CD4-positive, alpha-beta T cell treated with Interleukin-21 for 1 hour (primary cell): ENCODE measurements at places on chromosomes 7 and 10.

- no peak for DNase-seq
Observed at GRCh38 chr10:104297697-104298660, 29.0 kb downstream of the GSTO2 start.

DNA sequence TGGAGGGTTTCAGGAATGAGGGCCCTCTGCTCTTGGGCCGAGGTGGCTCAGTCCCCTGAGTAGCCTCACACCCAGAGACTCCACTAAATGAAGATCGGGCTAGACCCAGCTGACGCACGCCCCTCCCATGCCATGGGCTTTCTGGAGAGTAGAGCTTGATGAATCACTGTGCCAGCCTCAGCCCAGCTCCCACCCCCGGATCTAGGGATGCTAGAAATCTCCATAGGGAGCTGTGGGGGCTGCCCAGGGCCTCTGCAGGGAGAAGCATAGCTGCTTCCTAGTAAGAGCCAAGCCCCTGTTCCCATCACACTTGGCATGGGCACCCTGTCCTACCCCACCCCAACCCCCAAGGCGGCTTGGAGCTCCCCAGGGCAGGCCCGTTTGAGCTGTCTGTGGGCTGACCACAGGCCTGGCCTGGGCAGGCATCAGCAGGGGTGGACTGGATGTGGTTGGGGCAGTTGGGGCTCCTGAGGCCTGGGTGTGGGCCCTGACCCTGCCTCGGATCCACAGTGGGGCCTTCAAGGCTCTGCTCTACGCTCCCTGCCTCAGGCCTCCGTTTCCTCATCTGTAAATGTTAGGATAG is 121.2 kb downstream of the ZMIZ1 start:
- no peak for DNase-seq

GRCh38 chr10:94186722-94187121 is 176.0 kb downstream of the NOC3L start:
- no peak for DNase-seq

DNA sequence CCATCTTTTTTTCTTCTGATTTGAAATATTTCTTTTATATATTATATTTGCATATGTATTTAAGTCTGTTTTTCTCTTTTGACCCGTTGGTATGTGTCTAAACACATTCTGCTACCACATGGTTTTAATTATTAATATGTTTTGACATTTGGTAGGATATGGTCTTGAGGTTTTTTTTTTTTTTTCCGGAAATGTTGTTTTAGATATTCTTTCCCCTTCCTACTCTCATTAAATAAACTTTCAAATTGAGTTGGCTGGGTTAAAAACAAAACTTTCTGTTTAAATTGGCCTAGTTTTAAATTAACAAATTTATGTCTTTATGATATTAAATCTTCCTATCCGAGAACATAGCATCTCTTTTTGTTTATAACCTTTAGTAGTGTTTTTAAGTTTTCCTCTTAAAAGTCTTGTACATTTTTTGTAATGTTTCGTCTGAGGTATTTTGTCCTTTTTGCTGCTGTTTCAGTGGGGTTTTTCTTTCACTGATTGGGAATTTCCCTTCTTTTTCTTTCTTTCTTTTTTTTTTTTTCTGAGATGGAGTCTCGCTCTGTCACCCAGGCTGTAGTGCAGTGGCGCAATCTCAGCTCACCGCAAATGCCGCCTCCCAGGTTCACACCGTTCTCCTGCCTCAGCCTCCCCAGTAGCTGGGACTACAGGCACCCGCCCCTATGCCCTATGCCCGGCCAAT is 25.4 kb downstream of the STAM start:
- peak; percentile 72 for DNase-seq

GRCh38 chr7:77223261-77223660 is 23.6 kb upstream of the FGL2 start:
- DNase-seq, result no peak

DNA sequence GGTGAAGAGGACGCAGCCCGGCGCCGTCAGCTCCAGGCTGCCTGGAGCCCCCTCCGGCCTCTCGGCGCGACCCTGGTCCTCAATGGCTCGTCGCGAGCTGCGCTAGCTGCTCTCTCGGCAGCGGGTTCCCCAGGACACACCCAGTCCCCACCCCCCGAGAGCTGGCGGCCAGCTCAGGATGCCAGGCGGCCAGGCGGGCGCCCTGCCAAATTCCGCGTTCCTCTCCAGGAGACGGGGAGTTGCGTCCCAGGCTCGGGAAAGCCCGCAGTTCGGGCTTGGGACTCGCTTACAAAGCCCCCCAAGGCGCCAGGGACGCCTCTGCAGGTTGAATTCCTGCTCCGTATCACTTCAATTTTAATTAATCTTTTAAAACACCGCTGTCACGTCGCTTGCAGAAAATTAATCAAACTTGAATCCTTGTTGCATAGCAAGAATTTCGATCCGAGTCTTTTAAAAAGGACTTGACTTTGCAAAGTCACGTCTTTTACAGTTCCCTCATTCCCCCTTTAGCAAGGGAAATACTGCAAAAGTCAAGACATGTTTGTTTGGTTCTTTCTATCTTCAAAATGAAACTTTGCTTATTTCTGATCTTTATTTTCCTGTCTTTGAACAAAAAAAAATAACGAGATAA is 28.2 kb downstream of the SKIDA1 start:
- DNase-seq, result peak; percentile 16

DNA sequence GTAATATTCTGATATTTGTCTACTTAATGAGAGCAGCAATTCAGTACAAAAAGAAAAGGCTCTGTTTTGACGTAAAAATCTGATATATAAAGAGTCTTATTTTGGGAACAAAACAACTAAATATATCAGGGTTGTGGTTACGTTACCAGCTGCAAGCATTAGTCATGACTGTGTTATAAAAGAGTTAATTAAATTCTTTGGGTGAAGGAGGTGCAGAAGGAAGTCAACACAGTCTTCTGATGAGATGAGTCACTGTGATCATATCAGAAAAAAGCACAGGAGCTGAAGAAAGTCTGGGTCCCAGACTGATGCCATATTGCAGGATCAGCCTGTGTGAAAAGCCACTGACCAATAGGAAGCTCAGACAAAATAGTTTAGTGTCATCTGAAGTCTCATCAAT is 234.3 kb upstream of the TEX47 start:
- no peak for DNase-seq

DNA sequence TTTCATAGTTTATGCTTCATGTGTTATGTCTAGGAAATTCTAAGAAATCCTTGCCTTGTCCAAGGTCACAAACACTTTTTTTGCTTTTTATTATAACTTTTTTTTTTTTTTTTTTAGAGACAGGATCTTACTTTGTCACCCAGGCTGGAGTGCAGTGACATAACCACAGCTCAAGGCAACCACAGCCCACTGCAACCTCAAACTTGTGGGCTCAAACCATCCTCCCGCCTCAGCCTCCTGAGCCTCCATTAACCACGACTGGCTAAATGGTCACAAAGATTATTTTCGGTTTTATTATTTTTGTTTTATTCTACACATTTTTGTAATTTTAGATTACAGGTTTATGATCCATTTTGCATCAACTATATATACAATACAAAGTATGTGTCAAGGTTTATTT is 7.1 kb upstream of the FAM204A start:
- peak; percentile 16 for DNase-seq

GRCh38 chr7:117237646-117238045 is 85.2 kb downstream of the WNT2 start:
- no peak for DNase-seq

DNA sequence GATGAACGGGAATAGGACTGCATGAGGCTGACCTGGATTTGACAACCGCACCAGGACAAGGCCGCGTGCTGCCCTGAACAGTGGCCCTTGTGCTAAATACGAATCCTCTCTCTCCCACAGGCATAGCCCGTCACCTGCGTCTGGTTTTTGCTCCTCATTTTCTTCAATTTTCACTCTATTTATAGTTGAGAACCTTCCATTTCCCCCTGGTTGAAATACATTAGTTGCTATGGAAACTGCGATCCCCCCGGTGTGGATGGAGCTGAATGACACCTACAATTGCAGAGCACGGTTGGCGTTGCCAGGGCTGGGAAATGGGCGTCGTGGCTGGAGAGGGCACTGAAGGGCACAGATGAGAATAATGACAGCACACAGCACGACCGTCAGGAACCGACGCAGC is 158.6 kb upstream of the PITRM1 start:
- no peak for DNase-seq

DNA sequence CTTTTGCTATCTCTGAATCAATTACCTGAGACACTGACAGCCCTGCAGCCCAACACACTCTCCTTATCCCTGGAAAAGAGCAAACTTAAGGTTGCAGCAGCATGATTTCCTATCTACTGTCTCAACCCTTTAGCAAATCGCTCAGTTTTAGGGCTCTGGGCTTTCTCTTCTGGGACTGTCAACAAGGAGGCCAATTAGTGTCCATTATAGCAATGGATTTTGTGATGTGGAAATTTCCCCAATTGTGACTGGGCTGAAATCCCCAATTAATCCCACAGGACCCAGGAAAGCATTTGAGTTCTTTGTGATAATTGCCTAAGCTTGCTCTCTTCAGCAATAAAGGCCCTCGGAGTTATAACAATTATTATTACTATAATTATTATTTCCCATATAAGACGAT is 197.0 kb downstream of the ZNF438 start:
- DNase-seq, result no peak

- DNase-seq, result peak; percentile 33
Observed at GRCh38 chr7:139618482-139619366, 95.2 kb downstream of the CLEC2L start.

GRCh38 chr10:63666836-63667383 is 145.7 kb downstream of the REEP3 start:
- no peak for DNase-seq

- DNase-seq, result no peak
Observed at GRCh38 chr10:30396698-30397097, 37.3 kb upstream of the MAP3K8 start.

DNA sequence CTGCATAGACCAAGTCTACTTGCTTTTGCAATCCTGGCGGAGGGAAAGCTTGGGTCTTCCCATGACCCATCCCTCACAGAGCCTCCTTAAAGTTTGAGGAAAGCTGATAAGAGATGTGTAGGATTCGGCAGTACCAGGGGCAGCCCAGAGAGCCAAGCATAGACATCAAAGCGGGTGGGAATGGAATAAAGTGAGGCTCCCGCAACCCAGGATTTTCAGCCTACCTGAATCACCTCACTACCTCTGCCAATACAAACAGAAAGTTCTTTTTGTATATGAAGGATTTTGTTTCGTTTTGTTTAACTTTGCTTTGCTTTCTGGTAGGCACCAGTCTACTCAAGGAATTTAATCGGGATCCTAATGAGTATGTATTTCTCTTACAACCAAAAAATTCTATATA is 451.7 kb downstream of the PLXNA4 start:
- no peak for DNase-seq

GRCh38 chr7:138720286-138720685 is 19.1 kb upstream of the SVOPL start:
- no peak for DNase-seq

DNA sequence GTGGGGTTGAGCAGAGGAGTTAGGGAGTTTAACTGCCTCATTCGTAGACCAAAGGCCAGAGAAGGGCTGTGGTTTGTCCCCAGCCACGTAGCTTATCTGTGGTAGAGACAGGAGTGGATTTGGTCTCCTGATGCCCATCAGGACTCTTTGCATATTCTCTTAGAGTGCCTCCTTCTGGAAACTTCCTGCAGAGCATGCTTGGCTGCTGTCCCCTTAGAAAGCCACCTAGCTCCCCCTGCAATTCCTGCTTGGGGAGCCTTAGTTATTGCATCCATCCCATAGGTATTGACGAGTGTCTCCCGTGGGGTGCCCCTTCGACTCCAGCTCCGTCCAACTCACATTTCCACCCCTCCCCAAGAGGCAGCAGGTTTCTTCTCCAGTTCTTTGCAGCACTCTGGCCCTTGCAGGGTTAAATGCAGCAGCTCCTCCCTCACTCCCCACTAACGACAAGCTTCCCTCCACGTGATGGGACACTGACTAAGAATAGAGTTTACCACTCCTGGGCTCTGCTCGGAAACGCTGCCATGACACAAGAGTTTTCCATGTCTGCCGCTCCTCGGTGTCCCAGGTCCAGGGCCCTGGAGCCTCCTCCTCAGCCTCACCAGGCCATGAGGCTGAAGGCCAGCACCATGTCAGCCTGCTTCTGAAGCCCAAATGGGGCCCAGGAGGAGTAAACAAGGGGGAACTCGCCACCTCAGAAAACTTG is 147.8 kb upstream of the UNC5B start:
- no peak for DNase-seq

DNA sequence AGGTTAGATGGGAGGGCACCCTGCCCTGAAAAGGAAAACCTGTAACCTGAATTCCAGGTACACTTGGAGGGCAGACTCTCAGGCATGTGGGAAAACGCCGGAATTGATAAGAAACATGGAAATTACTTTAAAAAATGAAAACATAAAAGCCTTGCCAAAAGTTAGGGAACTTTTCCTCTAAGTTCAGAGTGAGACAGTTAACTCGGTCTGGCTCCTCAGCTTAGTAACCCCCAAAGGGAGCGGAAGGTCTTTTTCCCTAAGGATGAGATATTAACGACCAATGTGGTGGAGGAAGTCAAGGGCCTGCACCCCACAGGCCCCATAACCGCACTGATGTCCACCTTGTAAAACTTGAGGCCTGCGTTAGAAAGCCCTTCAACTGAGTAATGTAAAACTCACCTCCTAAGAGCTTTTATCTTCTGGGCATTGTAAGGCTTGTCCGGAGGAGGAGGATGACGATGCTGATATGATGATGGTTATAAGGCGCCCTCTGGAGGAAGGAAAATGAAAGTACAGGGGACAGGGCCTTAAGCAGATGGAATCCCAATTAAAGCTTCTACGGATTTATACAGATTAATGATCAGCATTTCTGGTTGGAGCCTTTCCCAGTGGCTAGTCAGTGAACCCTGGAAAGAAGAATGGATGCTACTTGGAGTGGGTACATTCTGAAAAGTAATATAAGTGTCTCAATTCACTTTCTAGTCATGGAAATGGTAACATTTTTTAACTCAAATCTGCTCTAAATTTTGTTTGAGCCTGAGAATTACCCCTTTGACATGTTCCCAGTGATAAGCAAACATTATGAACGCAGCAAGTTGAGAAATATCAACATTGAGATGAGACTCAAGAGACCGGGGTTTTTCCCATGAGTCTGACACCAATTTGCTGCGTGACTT is 694 bp downstream of the COL1A2 start:
- DNase-seq, result peak; percentile 32

DNA sequence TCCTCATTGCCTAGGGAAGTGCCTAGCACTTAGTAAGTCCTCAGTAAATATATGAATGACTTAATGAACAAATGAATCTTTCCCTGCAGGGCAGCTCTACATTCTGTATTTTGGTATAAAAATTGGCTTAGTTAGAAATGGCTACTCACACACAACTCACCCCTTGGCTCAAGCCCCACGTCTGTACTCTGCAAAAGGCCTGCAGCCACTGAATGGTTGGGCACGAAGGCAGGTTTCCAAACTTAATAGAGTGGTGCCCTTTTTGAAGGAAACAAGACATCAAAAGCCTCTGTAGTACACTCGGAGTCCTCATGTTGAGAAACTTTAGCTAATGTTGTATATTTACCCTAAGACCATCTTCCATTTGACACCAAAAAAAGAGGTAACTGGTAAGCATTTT is 36.6 kb downstream of the CRHR2 start:
- DNase-seq, result no peak

GRCh38 chr7:33722383-33723101 is 182.8 kb upstream of the BMPER start:
- DNase-seq, result no peak

DNA sequence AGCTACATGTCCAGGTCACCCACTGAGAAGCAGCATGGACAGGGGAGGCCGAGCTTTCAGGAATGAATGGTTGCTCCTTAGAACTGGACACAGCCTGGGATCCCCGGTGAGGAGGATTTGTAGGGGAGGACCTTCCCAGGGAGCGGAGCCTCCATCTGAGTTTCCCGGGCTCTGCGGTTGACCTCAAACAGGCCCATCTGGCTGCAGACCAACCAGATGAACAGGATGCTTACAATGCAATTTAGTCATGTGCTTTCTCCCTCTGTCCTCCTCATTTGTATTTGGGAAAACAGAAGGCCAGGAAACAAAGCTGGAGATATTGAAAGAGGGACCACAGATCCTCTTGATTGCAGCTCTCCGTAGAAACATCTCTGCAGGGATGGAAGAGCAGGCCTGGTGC is 104.8 kb downstream of the EMX2 start:
- no peak for DNase-seq
